ENCODE measurements at places on chromosomes 5 and 9.

GRCh38 chr5:164191240-164191639 lies 685.8 kb downstream of the MAT2B start:
- no peak for DNase-seq

GRCh38 chr5:62077823-62078550 lies 228.0 kb upstream of the KIF2A start:
- no peak for DNase-seq

GRCh38 chr9:99824378-99825171 lies 2.9 kb downstream of the NR4A3 start:
- peak; percentile 86 for DNase-seq

DNA sequence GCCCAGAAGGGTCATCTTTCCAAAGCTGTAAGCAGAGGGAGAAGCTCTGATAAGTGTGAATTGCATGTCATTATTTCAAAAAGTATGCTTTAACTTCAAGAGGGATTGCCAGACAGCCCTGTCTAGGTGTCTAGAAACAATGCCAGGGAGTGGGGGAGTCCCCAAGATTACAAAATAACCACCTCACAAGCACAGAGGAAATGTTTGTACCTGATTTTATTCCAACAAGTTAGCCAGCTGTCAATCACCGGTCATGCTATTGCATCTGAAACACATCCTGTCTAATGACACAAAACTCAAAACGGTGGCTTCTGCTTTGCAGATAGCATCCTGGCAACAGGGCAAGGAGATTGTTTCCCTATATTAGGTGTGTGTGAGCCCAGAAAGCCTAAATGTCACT lies 154.2 kb upstream of the WWC1 start:
- no peak for DNase-seq

DNA sequence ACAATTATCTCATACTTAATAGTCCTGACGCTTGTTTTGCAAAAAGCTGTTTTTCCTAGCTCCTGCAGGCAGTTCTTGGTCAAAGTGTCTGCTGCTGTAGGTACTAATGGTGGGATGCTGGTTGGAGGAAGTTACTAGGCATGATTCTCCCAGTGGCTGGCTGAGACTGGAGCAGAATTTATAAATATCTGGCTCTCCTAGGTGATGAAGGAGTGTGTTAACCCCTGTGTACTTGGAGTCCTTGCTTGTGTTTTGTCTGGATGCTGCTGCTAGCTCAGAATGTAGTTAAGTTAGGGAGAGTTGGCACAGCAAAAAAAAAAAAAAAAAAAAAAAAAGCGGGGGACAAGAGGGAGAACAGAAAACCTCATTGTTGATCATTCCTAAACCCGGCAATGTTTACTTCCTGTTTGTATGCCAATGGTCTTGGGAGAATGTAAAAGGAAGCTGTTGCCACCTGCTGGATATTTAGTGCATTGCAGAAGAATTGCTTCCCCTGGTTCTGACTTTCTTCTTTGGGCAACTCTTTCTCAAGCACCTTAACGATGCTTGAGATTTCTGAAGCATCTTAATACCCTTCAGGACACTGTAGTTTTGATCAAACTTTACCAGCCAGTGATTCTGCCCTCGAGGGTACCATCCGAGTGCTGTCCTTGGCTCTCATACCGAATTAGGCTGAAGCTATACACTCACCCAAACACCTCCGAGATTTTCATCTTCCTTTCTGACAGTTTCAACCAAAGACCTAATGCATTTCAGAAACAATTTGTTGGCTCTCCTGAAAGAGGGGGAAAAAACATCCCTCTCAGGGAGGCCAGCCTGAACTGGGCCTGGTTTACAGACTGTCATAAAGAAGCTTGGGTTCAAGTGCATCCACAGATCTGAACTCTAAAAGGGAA lies 71.7 kb upstream of the WWC1 start:
- peak; percentile 81 for DNase-seq

- no peak for DNase-seq
Measured at GRCh38 chr5:179870403-179870903, 11.8 kb upstream of the MRNIP start.

GRCh38 chr9:35688558-35689541 lies 875 bp downstream of the TPM2 start:
- no peak for DNase-seq

- DNase-seq: peak; percentile 16
Measured at GRCh38 chr5:88805151-88805784, 77.7 kb downstream of the MEF2C start.

GRCh38 chr9:127014910-127015540 lies 100.4 kb downstream of the RALGPS1 start:
- DNase-seq: no peak

GRCh38 chr9:130770679-130771442 lies 64.2 kb upstream of the ABL1 start:
- DNase-seq: peak; percentile 65

DNA sequence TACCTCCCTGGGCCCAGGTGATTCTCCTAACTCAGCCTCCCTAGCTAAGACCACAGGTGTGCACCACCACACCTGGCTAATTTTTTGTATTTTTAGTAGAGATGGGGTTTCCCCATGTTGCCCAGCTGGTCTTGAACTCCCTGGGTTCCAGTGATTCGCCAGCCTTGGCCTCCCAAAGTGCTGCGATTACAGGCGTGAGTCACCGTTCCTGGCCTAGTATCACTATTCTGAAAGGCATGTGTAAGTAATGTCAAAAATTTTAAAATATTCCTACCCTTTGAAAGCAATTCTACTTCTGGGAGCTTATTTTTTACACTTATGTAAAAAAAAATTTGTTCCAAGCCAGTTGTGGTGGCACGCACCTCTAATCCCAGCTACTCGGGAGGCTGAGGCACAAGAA lies 27.1 kb upstream of the TLE1 start:
- no peak for DNase-seq

- peak; percentile 71 for DNase-seq
Measured at GRCh38 chr9:35690614-35691333, 1.0 kb upstream of the TPM2 start.

DNA sequence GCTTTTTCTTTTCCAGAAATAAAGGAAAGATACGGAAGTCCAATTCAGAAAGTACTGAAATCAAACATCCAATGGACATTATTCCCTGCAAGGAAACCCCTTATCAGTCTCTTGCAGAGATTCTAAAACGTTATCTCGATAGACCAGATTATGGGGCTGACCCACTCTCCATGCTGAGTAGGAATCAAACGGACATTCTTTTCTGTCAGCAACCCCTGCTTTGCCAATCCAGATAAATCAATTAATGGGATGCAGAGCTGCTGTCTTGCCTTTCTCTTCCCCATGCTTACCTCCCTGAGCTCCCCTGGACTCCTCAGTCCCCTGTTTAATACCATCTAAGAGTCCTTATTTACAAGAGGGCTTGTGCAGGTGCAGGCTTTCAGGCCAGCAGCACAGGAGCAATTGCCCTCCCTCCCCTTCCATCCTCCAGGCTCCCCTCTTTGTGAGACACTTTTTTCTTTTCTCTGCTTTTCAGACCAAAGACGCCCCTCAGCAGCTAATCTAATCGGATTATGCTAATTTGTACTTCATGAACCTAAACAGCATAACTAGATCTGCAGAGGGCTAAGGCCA lies 14.2 kb downstream of the TAL2 start:
- no peak for DNase-seq

- peak; percentile 21 for DNase-seq
Measured at GRCh38 chr9:93679536-93680442, 103.4 kb downstream of the PHF2 start.

DNA sequence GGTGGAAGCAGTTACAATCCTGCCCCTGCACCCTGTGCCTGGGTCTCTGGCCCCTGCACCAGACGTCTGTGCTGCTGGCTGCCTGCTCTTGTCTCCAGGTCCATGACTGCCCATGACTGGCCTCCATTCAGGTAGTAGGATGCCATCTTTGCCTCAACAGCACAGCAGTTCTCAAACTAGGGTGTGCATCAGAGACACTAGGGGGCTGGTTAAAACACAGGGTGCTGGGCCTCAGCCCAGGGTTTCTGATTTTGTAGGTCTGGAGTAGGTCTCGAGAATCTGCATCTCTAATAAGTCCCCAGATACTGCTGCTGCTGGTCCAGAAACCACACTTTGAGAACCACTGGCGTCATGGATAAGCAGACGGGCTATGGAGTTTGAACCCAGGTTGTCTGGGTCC lies 24.0 kb downstream of the COL15A1 start:
- DNase-seq: no peak

DNA sequence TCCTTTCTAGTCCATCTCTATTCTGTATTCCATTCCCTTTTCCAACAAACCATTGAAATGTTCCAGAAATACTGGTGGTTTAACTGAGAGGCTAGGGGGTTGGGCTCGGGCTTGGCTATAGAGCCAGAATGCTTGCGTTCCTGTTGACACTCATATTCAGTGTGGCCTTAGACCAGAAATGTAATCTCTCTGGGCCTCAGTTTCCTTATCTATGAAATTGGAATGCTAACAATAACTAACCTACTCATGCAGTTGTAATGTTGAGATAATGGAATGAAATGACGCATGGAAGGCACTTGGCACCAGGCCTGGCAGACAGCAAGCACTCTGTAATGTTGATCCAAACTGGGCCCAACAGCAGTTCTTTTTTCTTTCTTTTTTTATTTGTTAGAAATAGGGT lies 26.8 kb downstream of the JADE2 start:
- no peak for DNase-seq

DNA sequence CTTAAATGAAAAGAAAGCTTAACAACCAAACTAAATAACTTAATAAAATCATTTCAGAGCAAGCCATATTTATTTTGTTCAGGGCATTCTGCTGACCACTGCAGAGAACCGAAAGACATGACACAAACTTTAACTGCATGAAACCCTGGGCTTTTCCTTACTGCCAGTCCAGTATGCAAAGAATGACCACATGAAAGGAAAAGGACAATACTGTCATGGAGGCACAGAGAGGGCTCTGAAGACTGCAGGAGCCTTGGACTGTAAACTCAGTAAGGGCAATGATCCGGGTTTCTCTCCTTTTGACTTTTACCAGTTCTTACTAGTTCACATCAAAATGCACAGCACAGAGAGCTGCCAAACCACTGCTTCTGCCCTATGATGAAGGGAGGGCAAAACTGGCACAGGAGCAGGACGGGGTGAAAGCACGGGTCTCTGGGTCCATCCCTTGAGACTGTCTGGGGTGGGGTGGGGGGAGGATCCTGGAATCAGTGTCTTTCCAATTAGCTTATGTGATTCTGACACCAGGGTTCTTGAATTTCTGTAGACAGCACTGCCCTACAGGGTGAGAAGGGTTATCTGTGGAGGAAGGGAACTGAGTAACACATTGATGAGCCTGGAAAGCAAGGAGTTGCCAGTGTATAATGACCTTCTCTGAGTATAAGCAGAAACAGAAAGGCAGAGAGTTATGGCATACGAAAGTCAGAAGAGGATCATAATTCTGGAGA lies 44.7 kb downstream of the RNF130 start:
- DNase-seq: no peak

DNA sequence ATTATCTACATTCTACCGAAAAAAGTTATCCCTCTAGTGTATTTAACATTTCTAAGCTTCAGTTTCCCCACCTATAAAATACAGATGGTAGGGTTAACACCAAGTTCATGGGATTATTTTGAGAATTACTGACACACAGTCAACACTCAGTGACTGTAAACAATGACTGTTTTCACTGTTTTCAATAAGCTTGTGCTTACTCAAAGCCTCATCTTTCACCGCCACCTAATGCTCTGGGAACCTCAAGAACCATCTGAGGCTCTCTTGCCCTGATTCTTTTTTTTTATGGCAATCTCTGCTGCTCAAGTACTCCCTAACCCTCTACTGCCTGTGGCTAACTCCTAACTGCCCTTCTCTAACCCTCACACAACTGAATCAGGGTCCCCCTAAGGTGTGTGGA lies 59.6 kb downstream of the SETX start:
- DNase-seq: no peak

DNA sequence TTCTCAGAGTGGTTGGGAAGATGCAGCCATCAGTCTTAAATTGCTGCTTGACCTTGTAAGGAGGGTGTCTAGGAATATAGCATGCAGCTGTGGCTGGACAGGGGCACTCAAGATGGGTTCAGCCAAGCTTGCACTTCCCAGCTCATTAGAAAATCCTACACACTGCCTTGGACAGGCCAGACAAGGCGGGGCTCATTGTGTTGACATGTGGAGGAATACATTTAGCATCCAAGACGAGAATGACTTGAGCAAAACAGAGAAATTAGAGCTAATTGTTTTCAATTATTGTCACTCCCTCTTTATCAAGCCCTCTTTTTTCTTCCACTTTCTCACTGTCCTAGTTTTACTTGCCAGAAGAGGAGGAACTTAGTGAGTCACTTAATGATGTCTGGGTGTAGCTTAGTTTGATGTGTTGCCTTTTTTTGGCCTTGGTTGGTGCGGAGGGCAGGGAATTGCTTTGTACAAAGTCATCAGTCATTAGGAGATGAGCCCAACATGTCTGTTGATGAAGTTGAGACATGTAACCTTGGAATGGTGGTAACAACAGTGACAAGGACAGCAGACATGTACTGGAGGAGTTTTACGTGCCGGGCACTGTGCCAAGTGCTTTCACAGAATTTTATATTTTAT lies 1219.3 kb upstream of the WWC1 start:
- DNase-seq: no peak

GRCh38 chr5:139668064-139668880 lies 20.1 kb downstream of the CXXC5 start:
- DNase-seq: peak; percentile 71

DNA sequence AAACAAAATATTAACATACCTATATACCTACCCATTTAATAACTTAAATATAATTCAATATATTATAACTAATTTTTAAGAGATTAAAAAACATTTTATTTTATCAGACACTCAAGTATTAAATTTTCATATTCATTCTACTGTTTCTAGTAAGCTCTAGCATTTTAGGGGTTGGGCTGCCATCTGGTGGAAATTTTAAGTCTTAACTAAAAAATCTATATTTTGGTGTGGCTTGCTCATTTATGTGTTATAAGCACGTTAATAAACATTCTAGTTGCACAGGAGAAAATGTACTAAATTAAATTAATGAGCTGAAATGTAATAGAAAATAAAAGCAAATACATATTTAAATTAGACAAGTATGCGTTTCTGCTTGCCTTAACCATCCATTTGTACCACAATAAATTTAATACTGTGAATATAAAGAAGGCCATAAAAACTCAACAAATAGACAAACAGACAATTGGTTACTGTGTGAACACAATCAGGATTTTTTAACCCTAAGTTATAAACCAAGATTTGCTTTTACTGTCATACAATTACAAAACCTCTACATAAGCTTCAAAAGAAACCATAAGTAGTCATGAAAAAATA lies 1728.3 kb upstream of the CDH9 start:
- DNase-seq: no peak

Measured in GM13976 (cell line).